ENCODE measurements at places on chromosomes 6 and 20.

DNA sequence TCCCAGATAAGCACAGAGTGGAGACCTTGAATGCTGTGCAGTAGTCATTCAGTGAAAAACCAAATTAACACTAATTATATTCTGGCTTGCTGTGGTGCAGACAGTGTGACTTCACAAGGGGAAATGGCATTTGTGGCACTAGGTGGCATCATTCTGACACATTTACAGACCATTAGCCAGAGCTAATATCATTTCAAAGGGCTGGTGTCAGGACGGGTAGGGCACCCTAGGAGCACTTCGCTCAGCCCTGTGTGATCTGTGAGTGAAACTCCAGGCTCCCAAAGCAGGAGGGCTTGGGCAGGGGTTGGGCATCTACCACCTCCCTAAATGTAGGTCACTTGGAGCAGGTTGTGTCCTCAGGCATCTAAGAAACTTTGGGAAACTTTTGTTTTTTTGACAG lies 555.8 kb downstream of the PKHD1 start:
- DNase-seq = no peak

GRCh38 chr6:141028791-141029280 lies 1103.9 kb upstream of the GJE1 start:
- DNase-seq = no peak

GRCh38 chr6:129186988-129187387 lies 304.1 kb downstream of the LAMA2 start:
- no peak for DNase-seq

GRCh38 chr20:23776067-23776771 lies 25.5 kb upstream of the CST1 start:
- no peak for DNase-seq

- no peak for DNase-seq
Measured at GRCh38 chr6:100440935-100441334, 23.8 kb downstream of the SIM1 start.

DNA sequence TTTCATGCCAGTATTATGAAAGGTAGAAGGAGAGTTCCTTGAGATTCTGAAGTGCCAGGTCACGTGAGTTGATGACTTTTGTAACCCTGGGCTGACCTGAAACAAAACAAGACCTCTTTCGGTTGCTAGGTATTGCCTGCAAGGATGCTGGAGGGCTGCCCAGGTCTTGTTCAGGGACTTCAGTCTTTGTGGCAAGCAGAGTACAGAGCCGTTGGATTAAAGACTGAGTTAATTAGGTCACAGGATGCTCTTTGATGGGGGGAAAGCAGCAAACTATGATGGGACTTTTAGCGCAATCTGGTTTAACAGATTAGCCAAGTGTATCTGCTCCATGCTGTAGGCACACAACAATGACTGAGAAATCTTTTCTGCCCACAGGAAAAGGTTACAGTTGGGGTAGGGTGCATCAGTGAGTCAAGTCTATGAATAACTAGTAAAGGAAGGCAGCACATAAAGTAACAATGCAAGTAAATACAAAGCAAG lies 12.8 kb upstream of the ELOVL5 start:
- DNase-seq = no peak
